ENCODE measurements at places on chromosomes 1 and 21.

DNA sequence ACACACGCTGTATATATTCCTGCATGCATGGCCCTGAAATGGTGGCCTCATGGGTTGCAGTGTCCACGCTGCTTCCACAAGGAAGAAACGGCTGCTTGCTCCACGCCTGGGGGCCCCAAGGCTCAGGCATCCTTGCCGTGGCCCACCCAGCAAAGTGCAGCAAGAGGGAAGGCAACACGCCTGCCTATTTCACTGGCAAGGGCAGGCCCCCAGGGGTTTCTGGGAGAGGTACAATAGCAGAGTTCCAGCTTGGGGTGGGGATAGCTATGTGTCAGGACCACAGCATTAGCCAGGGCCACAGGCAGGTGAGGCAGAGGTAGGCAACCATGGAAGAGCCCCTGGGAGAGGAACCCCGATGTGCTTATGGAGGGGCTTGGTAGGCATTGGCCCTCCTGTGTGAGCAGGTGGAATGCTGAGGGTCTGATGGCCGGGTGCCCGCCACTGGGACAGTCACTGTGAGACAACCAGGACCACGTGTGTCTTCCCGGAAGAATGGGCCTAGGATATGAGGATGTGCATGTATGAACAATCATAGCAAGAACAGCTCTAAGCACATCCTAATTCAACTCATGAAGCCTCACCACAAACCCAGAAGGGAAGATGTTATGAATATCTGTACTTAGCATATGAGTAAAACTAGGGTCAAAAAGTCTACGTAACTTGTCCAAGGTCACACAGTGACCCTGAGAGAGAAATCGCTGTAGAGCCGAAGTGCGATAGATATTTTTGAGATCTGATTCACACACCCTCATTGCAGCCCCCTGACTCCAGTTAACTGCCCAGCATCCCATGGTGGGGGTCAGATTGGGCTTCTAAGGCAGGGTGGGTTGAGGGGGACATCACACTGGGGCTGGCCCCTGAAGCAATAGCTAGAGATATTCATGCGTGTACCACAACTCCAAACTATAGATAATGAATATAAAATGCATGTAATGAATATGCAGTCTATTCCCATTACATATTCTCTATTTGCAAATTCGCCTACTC lies 11.8 kb downstream of the TFF2 start:
- DNase-seq: no peak

DNA sequence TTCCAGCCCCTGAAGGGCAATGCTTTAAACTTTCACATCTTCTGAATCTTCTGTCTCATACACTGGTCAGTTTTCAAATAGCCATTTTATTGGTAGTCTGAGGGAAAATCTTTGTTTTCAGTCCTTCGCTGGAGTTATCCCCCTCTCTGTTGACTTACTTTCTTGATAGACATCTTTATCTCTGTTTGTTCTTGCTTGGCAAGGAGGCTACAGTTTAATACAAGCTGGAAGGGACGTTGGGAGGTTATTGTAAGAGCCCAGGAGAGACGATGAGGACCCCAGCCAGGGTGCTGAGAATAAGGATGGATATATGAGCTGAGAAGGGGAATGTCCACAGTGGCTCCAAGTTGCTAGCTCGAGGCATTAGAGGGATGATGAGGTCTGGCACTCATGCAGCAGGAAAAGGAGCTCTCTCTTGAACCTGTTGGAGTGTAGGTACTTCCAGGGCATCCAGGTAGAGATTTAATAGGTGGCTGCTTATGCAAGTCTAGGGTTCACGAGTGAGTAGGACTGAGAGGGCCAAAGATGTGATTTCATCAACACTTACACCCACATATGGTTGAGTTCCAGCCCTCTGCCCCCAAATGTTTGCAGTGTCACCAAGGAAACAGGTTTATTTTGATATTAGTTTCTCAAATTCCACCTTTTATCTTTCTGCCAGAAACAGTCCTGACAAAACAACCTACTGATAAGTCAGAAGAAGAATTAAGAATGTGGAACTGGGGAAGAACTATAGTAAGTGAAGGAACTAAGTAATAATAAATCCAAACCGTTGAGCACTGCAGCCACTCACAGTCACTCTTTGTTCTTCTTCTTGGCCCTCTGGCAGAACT lies 237.3 kb upstream of the PROX1 start:
- DNase-seq: no peak

DNA sequence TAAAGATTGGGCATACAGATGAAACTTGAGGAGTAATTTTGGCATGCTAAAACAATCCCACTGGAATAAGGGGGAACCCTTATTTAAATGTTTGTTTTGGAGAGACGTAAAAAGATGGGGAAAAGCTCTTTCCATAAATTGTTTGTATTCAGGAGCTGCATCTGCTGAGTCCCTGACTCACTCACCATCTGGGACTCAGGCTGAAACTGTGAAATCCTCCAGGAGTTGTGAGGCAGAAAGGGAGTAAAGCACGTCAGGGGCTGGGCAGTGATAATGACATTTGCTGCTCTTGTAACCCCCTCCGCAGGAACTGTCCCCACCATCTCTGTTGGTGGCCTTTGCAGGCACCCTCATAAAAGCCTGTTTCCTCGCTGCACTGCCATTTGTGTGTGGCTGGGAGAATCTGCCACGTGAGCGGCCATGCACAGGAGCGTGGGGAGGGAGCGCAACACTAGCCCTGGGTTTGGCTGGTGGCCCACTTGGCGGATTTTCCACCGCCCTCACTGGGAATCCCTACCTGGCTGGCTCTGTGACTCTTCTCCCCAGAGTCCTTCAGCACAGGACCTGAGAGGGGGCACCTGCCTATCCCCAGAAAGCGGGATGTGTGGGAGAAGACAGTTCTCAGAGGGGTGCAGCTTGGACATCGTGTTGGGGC lies 45.3 kb downstream of the ZSCAN20 start:
- no peak for DNase-seq

GRCh38 chr1:192003295-192004077 lies 154.8 kb upstream of the RGS18 start:
- DNase-seq: no peak

- no peak for DNase-seq
Observed at GRCh38 chr21:46080171-46081021, 17.5 kb upstream of the COL6A2 start.

- no peak for DNase-seq
Observed at GRCh38 chr1:35569936-35570335, 3.2 kb upstream of the TFAP2E start.

DNA sequence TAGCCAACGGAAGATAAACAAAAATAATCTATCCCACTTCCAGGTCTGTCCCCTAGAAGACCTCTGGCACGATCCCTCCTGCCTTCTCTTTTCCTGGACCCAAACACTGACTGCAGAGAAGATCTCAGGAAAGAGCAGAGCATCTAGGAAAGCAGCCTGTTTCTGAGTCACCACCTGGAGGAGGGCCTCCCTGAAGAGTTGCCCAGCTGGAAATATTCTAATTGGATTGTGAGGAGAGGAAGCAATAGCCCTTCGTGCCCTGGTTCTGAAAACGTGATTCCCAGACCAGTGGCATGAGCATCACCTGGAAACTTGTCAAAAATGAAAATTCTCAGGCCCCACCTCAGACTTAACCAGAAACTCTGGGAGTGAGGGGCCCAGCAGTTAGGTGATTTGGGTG lies 411.1 kb downstream of the SETD4 start:
- DNase-seq: no peak

DNA sequence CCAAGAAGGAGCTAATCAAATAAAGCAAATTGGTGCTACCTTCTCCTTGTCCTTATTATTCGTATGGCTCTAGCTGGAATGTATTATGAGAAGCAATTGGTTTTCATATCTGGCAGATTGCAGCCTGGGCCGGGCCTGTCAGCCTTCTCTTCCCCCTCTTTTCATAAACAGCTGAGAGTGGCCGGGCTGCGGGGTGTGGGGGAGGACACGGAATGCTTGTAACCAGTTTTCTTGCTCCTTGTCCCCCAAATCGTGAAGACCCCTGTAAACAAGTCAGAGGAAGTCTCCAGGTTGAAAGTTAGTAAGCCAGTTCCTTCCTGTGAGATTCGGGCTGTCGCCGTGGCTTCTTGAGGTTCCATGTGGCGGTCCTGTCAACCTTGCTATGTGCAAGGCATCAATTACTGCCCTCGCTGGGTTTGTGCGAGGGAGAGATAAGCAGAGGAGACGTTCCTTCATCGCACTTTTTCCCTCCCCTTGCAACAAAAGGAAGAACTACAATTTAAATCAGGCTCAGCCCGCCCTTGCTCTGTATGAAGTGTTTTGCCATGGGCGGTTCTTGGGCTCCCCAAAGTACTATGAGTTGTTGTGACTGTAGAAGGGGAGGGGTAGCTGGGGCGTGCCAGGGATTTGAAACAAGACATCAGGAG lies 450.7 kb downstream of the CAMTA1 start:
- no peak for DNase-seq

DNA sequence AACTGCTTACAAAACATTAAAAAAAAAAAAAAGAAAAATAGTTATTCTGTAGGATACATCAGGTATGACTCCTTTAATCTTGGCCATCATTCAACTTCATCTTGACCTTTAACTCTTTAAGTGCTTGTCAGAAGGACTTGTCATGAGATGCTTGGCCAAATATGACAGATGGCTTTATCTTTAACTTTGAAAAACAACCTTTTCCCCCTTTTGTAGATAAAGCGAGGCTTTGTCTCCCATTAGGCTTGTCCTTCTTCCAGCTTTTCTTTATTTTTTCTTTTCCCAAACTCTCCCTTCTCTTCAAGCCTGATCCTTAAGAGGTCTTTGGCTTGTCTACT lies 2.3 kb downstream of the SRSF10 start:
- no peak for DNase-seq

DNA sequence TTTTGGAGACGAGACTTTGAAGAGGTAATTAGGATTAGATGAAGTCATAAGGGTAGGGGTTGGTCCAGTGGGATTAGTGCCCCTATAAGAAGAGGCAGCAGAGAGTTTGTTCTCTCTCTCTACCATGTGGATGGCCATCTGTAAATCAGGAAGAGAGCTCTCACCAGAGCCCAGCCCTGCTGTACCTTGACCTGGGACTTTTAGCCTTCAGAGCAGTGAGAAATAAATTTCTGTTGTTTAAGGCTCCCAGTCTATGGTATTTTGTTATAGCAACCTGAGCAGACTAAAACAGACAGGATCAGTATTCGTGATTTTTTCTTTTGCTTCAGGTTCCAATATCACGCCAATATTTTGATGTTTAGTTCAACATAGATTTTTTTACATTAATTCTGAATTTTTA lies 30.0 kb downstream of the TBX15 start:
- DNase-seq: no peak

DNA sequence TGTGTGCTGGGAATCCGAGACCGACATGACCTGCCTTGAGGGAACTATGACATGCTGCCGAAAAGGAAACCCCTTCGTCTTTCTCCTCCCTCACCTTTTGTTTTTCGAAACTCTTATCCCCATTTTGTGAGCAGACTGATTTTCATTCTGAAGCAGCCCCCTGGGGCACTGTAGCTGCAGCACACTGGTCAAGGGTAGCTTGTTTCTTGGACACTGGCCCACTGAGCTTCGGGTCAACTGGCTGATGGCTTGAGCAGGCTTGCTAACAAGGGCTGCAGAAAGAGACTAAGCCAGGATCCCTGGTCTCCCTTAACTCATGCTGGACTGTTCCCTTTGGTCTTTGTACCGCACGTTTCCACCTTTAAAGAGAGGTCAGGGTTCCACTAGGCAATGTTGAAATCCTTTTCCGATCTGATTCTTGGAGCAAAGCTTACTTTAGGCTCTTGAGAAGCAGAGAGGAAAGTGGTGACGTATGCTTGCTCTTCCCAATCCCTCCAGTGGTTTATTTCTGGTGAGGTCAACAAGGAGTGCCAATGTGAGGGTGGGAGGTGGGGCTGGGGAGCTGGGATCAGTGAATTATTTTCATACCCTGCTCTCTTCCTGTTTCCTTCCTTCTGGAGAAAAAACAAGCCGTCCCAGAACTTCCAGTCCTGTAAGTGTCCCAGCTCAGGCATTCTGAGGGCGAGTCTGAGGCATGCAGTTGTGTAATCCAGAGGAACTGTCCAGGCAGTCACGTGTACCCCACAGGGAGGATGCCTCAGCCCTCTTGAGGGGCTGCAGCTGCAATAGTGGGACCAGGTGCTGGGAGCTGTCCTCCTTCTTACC lies 7.6 kb downstream of the CYP4B1 start:
- DNase-seq: no peak

DNA sequence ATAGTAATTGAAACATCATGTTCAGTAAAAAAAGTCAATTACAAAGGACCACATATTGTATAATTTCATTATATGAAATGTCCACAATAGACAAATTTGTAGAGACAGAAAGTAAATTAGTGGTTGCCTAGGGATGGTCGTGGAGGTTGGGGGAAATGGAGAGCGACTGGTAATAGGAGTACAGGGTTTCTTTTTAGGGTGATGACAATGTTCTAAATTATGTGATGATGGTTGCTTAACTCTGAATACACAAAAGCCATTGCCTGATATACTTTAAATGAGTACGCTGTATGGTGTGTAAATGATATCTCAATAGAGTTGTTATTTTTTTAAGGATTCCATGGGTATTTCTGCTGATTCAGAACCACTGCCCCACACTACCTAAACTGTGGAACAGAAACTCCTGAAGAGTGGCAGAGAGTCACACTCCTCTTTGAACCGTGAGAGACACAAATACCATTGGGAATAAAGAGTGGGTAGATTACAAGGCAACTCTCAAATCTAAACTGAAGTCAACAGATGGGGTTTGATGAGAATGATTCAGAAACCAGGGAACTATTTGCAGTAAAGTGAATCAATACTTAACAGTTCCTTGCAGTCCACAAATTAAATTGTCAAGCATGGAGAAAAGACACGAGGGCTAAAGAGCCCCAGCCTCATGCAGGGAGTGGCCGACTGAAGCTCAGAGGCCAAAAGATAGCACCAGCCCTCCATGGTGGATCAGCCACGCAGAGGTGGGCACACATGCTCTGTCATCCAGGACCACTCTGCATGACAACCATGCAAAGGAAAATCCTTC lies 118.0 kb downstream of the CAPN8 start:
- no peak for DNase-seq

- DNase-seq: no peak
Observed at GRCh38 chr1:206866062-206866461, 639 bp downstream of the IL20 start.

GRCh38 chr1:17680308-17680707 lies 74.8 kb upstream of the ACTL8 start:
- DNase-seq: no peak

DNA sequence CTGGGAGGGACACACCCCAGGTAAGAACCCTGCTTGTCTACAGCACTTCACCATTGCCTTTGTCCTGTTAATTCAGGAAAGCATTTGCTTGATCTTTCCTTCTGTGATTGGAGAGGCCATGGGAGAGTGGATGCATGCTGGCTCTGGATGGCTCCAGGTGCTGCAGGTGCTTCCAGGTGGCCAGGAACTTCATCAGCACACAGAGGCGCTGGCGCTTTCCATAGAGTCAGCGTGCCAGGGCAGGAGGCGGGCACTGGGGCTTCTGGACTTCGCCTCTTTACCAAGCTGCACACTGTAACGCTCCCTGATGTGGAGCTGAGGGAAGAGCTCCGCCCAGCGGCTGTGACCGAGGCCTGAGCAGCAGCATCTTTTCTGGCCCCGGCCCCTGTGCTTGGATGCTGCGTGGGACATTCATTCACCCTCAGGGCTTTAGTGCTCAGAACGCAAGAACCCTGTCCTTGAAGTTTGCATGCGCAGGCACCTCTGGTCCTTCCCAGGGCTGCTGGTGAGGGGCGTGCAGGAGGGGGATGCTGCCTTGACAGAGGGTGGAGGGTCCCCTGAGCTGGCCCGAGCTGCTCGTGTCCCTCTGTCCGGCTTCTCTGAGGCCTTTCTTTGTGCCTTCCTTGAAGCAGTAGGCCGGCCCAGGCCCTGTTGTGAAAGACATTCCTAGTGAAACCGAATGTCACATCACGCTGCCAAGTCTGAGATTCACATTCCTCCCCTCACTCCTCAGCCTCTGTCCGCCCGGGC lies 1.6 kb upstream of the MX2 start:
- no peak for DNase-seq
